Panc1 (cell line): ENCODE measurements at places on chromosomes 11 and 22. TPM values are rescaled to one million over a fixed set of nuclear protein-coding genes. Genes with fewer than 3 reads are reported as not detected.

Gene OSM
- not detected for total RNA-seq

Gene PRRG4
- 0.87 TPM for total RNA-seq

Gene HTR3A
- total RNA-seq: 0.21 TPM

Gene CHRM1
- total RNA-seq: not detected

Gene KCNK4
- 1.1 TPM for total RNA-seq

Gene OR8D4
- not detected for total RNA-seq

Gene HSPA8
- 1,755 TPM for total RNA-seq

Gene NLRP14
- total RNA-seq: 0.08 TPM

Gene KRTAP5-2
- not detected for total RNA-seq

Gene INS
- not detected for total RNA-seq

Gene MS4A6A
- not detected for total RNA-seq

Gene DLG2
- total RNA-seq: 4.2 TPM

Gene OR2D2
- 0.49 TPM for total RNA-seq

Gene DDB1
- total RNA-seq: 217 TPM

Gene DUSP8
- total RNA-seq: 5.5 TPM

Gene MRE11
- 35.0 TPM for total RNA-seq

Gene SYT12
- total RNA-seq: 0.62 TPM

Gene TSKU
- 31.4 TPM for total RNA-seq

Gene MIOX
- total RNA-seq: 0.23 TPM

Gene LRRC55
- not detected for total RNA-seq

Gene IL10RA
- 0.41 TPM for total RNA-seq

Gene NXPE1
- not detected for total RNA-seq

Gene CLCF1
- 9.3 TPM for total RNA-seq

Gene DBX1
- total RNA-seq: not detected

Gene CBX7
- total RNA-seq: 14.5 TPM

Gene SCGB1A1
- total RNA-seq: 1.1 TPM

Gene GAS2
- 0.87 TPM for total RNA-seq

Gene PLAAT4
- 15.2 TPM for total RNA-seq

Gene GDPD4
- not detected for total RNA-seq

Gene VWCE
- 0.51 TPM for total RNA-seq
